ENCODE measurements at places on chromosomes 4 and X.

- no peak for DNase-seq
These were observed 149.5 kb downstream of the NR3C2 start for GRCh38 chr4:148292686-148293085.

GRCh38 chr4:180153587-180153986 is 2089.6 kb upstream of the TENM3 start:
- DNase-seq = no peak

DNA sequence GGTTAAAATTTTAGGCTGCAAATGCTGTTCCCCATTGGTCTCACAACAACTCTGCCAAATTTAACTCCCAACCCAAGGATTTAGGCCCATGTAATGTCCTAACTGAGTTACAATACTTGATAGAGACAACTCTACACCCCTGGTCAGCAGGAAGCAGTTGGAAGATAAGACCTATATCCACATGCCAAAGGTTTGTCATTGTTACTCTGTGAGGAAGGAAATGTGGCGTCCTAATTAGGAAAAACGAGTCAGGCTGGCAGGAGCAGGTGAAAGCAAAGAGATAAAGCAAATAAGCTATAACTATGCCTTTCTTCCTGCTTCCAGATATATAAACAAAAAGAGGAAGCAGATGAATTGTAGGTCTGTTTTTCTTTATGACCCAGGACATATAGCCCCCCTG is 69.1 kb downstream of the SPIN4 start:
- no peak for DNase-seq

DNA sequence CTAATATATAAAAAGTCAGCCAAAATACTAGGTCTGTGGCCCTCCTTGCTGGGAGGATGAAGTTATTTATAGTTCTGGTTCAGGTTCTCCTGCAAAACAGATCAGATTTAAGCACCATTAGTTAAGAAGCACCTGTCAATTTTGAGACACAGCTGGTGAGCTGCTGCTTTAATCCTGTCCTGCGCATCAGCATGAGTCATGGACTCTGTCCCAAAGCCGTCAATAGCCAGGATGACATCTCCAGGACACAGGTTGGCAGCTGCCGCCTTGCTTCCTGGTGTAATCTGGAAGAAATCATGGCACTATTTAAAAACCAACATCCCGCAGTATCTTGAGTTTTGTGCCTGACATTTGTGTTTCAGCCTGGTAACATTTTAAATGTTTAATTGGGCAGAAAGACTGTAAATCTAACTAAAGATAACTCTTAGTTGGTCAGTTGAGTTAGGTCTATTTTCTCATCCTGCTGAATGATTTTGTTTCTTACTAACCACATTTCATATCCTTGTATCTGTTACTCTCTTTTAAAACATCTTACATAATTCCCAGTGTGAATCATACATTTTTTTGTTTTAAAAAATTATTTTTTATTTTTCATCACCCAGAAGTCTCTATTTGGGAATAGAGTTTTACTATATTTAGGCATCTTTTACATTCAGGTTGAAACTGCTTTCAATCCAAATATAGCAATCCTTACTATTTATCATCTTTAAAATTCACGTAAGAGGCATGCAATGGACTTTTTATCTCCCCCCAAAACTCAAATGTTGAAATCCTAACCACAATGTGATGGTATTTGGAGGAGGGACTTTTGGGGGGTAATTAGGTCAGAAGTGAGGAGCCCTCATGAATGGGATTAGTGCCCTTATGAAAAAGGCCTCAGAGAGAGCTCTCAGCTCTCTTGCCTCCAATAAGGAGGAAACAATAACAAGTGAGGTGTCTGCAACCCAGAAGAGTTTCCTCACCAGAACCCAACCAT is 10.1 kb downstream of the PDLIM3 start:
- no peak for DNase-seq

GRCh38 chrX:130680164-130681035 is 222.6 kb downstream of the ENOX2 start:
- no peak for DNase-seq

DNA sequence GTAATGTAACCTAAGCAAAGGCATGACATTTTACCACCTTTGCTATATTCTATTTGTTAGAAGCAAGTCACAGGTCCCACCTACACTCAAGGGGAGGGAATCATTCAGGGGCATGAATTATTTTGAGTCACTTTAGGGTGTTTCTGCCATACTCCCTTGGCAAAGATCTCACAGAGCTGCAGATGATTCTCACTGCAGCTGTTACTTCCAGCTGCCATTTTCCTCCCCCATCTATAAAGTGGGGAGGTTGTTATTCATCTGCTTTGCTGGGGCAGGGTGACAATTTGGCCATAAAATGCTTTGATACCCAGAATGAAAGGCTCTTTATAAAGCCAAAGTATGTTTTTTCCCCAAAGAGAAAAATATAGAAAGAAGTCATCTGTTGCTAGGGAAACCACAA is 136.5 kb upstream of the SMIM31 start:
- no peak for DNase-seq

Measured in mesothelial cell of epicardium (in vitro differentiated cells).